ENCODE measurements at places on chromosomes 7 and 10. TPM values are rescaled to one million over a fixed set of nuclear protein-coding genes. Genes with fewer than 3 reads are reported as not detected.

DNA sequence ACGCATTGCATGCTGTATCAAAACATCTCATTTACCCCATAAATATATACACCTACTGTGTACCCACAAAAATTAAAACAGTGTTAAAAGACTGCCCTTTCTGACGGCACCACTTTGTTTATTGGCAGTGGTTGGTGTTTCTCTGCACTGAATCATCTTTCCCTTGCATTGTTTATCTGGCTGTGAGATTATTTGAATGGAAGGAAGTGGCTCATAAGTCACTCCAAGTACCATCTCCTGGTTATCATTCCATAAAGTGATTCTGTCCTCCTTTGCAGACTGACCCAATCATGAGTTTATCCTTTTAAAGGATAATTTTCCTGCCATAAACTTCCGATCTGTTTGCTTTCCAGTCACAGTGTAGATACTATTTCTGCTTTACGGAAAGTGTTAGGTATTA, 183.8 kb downstream of the CAMK1D start:
- no peak for DNase-seq

DNA sequence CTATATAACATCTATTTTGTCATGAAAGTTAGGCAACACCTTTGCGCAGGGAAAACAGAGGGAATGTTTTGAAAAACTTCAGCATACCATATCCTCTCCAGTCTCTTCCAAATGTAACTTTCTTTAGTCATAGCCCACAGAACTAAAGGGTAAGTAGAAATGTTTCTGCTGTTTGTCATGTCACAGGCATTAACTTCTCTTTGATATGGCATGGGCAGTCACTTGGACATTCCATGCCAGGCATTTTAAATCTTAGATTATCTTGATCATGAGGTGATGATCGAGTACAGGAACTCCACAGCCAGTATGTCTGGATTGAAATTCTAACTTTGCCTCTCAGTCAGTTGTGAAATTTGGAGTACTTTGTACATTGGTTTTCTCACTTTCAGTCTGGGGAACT, 27.5 kb upstream of the ETV1 start:
- DNase-seq, result peak; percentile 41

- DNase-seq, result peak; percentile 51
Observed at GRCh38 chr10:58104351-58104751, 163.3 kb downstream of the IPMK start.

DNA sequence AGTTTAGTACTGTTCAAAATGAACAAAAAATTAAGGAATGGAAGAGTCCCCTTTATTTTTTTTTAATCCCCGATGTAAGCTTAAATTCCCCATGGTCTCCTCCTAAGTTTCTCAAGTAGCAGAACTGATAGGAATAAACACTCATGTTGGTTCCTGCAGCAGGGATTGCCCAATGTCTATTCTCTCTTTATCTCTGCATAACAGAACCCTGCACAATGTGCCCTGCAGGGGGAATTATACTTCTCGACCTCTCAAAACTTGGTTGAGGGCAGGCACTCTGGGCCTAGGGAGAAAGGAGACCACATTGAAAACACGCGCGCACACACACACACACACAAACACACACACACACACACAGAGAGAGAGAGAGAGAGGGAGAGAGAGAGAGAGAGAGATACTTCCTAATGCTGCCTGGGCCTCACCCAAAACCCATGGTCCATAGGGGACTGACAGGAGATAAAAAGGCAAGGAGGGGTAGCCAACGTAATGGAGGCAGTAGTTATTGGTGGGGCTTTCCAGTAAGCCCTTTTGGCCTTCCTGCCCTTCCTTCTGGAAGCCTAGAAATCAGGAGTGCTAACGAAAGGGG, 22.7 kb downstream of the JAZF1 start:
- DNase-seq, result no peak

Gene CNPY1
- total RNA-seq, result not detected

Gene ADRB1
- total RNA-seq, result not detected

Data from RPMI7951 (cell line).